ENCODE measurements at places on chromosomes 2 and 18.
A peak's percentile ranks its signal among the peaks of the same experiment; 100 is the strongest.

GRCh38 chr2:240644171-240644651 is 18.9 kb downstream of the GPR35 start:
- DNase-seq, result no peak

DNA sequence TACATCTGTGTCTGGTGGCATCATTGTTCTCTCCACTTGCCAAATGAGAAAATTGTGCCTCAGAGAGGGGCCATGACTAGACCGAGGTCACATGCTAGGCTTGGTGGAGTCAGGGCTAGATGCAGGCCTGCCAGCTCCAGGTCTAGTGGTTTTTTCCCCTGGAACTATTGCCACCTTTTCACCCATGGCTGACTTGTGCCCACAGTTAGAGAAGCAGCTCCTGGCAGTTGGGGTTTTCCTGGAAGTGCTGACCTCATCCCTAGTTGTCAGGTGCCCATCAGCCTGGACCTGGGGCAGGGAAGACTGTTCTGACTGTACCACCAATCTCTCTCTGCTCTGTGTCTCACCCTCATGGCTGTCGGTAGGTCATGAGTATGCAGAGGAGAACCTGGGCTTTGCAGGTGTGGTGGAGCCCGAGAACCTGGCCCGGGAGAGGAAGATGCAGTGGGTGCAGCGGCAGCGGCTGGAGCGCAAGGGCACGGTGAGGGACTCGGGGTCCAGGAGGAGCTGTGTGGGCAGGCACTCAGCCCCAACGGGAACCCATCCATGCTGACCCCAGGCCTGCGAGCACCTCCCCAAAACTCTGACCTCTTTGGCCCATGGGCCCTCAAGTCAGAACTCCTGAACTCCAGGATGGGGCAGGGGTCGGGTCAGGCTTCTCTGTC is 12.4 kb upstream of the CATIP start:
- DNase-seq, result no peak

- no peak for DNase-seq
These were observed 168.6 kb downstream of the LDLRAD4 start for GRCh38 chr18:13386891-13387801.

- no peak for DNase-seq
These were observed 680.8 kb downstream of the NYAP2 start for GRCh38 chr2:226080334-226080733.

DNA sequence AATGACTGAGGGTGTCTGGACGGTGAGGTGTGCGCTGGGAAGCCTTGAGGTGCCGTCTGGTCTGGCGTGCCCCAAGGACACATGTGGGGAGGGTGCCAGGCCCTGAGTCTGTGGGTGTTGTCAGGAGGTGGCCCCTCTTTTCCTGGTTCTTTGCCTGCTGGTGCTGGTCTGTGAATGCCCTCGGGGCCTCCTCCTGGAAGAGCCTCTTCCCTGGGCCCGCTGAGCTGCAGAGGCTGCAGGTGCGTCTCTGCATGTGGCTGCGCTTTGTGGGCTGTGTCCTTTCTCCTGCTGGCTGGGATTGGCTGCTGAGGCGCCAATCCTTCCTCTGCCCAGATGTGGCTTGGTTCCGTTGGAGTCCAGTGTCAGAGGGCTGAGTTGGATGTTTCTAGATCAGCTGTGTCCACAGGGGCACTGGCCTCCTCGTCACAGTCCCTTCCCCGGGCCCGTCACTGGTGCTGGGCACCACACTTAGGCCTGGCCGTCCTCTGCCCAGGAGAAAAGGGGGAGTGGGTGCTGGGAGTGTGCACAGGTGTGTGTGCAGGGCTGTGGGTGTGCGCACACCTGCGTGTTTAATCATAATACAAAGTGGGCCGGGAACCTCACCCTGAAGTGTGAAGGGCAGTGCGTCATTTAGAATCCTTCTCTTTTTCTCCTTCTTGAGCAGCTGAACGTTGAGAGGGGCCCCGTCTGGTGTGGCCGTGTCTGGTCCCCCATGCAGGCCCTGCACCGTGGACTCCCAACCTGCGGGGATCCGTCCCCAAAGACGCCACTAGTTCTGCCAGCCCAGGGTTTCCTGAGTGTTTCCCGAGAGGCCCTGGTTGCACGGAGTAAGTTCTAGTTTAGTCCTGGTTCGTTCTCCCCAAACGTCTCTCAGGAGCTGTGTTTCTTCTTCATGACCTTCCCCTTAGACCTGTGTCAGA is 35.5 kb downstream of the RTP5 start:
- DNase-seq, result no peak

GRCh38 chr18:54019641-54020040 is 204.8 kb downstream of the MBD2 start:
- no peak for DNase-seq

GRCh38 chr2:209368914-209369313 is 54.9 kb upstream of the MAP2 start:
- DNase-seq, result no peak

GRCh38 chr2:150887926-150888325 is 373.7 kb downstream of the RBM43 start:
- DNase-seq, result no peak

DNA sequence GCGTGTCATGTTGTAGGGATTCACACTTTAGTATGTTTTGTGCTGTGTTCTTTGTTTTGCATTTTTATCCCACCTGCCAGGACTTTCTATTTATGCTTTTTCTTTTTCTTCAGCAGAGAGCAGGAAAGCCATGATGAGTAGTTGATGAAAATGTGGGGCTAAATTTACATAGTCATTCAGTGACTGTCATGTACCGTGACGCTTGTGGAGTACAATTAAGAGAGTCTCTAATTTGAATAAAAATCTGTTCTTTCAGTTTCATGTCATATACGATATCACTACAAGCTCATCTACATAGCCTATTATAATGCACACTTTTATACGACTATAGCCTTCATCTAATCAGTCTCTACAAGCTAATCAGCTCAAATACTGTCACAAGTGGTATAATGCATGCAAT is 112.7 kb upstream of the SPATS2L start:
- DNase-seq, result no peak

- DNase-seq, result no peak
These were observed 52.2 kb downstream of the NRP2 start for GRCh38 chr2:205734436-205735037.

DNA sequence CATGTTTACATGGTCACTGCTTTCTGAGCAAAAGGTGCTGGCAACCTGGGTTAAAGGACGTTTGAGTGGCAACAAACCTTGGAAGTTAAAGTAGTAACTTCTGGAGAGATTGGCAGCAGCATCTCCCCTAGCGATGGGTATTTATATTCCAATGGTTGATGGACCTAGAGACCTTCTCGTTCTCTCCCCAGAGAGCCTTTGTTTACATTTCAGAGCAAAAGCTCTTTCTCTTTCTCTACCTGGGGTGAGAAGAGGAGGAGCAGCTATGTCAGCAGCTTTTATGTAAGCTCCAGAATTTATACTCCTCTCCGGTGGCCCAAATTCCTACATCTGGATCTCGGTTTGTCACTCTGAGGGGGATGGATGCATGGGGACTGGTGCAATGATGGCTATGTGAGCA is 213.7 kb upstream of the ARL4C start:
- no peak for DNase-seq

- DNase-seq, result no peak
These were observed 299.3 kb downstream of the SOX11 start for GRCh38 chr2:5991305-5991968.

DNA sequence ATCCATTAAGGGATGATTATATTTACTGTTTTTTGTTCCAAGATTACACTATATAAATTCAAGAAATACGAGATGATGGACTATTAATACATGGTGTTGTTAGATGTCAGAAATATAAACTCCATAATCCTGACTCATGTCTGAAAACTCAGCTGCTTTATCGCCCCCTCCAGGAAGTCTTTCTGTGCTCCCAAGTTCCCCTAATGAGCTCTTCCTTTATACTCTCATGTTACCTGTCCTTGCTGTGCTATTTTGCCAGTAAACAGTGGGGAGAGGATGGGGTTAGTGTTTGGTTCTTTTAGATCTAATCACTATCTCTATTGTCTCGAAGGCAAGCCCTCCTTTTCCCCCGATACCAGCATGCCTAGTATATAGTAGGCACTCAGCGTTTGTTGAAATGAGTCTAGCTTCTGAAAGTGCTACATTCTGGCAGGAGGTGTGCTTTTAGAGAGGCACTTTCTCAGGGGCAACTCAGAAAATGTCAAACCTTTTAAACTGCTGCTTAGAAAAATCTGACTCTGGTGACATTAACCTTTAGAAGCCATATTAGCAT is 21.4 kb upstream of the BARD1 start:
- DNase-seq, result peak; percentile 25

DNA sequence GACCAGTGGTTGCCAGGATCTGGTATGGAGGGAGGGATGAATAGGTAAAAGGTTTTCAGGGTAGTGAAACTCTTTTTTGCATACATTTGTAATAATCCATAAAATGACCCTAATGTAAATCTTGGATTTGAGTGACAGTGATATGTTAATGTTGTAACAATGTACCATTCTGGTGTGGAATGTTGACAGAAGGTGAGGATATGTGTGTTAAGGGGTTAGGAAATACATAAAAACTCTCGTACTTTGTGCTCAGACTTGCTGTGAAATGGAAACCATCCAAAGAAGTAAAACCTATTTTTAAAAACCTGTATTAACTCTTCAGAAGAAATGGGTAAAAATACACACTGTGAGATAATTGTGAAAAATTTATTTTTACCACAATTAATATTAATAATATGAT is 66.2 kb downstream of the SYT4 start:
- no peak for DNase-seq

DNA sequence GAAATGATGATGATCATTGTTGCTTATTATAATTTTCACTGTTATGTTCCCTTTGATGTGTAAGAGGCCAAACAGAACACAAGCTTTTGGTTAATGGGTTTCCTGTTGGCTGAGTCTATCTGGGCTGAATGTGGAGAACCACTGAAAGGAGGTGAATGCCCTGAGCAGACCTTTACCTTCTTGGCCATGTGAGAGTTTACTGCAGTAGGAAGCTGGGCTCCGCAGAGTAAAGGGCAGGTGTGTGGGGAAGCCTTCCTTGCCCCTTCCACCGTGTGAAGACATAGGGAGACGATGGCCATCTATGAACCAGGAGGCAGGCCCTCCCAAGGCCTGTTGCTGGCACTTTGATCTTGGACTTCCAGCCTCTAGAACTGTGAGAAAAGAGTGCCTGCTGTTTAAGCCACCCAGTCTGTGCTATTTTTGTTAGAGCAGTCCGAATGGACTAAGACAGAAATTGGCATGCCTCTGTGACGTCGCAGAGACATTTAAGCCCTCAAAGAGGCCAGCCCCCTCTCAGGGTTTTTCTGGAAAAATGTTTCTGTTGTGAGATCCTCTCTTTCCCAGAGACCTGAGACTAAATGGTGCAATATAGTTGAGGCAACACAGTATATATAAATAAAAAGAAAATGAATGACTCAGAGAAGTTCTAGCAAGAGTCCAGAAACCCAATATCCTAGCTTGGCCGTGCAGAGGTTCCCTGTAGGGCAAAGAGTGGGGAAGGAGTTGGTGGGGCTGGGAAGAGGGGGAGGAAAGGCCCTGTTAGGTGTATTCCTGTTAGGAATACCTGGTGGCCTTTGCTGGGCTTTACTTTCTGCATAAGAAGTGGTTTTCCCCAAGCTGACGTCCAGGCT is 121.9 kb upstream of the LGALSL start:
- DNase-seq, result no peak

DNA sequence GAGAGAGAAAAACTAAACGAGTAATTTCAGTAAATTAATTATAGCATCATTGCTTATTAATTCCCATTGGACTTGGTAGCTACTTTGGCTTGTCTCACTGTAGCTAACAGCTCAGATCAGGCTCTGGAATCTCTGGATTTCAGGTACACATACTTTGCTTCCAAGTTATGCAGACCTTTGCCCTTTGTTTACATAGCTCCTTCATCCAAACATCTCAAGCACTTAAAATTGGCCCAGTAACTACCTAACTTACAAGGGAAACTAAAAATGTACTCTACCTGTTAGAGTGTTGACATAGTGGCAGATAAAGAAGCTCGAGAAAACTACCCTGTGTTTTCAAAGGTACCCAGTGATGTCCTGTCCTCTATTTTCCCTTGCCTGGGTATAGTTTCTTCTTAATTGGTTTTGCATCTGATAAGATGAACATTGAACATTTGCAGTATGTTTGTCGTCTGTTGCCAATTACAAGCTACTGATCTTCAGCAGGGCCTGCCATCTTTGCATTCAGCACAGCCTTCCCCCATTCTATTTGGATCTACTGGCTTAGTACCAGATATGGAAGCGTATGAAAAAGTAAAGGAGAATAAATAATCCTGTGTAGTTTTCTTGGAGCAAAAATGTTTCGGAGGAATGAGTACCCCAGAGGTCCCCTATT is 601.5 kb upstream of the FANCL start:
- no peak for DNase-seq

DNA sequence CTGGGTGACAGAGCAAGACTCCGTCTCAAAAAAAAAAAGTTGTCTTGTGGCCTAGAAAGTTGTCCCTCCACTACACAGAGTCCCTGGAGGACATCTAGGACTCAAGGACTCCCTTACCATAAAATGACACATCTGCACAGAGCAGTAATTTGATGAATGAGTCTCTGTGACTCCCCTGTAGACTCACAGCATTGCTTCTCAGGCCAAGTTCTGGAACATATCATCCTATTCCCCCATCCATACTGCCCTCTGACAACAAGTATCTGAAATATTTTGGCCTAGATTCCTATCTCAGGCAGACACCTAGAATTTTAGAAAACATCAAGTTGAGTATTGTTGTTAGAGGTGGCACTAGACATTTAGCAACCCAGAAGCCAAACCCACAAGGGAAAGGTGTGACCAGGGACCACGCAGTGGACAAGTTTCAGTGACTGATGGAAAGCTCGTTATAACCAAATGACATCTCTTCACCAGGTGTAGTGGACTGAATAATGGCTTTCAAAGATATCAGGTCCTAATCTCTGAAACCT is 97.9 kb upstream of the ATP8B1 start:
- DNase-seq, result no peak

DNA sequence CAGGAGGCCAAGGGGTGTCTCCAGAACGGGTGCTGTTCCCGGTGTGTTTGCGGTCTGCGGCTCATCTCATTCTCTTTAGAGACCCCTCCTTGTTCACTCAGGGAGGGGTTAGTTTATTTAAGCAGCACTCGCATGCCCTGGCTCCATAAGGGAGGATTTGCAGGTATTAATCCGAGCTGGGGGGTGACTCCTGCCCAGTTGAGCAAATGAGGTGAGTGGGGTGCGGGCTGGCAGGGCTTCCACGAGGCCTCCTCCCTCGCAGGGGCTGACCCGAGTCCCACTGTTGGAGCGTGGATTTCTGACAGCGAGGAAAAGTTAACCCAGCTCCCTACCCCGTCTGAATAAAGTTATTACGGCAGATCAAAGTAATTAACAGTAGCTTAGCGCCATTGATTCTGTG is 371.8 kb upstream of the SALL3 start:
- no peak for DNase-seq

DNA sequence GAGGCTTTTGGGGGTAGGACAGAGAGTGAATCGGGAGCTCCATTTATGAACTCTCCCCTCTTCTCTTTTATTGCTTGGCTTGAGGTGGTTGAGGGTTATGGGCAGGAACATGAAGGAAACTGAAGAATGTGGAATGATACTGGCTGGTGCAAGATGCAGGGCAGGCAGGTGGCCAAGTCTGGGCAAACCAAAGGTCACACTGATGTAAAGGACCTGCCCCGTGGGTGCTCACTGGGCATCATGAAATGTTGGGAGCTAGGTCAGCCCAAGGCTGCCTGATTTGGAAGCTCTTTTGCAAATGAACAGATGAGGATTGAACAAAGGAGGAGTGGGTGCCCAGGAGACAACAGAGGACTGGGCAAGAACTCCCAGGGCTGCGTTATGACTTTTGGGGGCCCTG is 328.9 kb downstream of the CLIP4 start:
- DNase-seq, result no peak

- no peak for DNase-seq
These were observed 48.2 kb downstream of the HAUS1 start for GRCh38 chr18:46152436-46152807.

Data from CD4-positive, alpha-beta T cell treated with Interleukin-12 subunit alpha and Interleukin-12 subunit beta, for 1 hour (primary cell).